ENCODE measurements at places on chromosomes 11 and 22. TPM values are rescaled to one million over a fixed set of nuclear protein-coding genes. Genes with fewer than 3 reads are reported as not detected.
A peak's percentile ranks its signal among the peaks of the same experiment; 100 is the strongest.

The KRTAP5-2 gene
- not detected for total RNA-seq

The SLC25A1 gene
- 163 TPM for total RNA-seq

The MS4A1 gene
- 1,078 TPM for total RNA-seq

The CDC42EP1 gene
- total RNA-seq = not detected

The DGCR6 gene
- total RNA-seq = 6.7 TPM

The GRIK4 gene
- not detected for total RNA-seq

The ELF5 gene
- total RNA-seq = not detected

The TRIM48 gene
- not detected for total RNA-seq

The GTSE1 gene
- total RNA-seq = 15.3 TPM

The FGF19 gene
- not detected for total RNA-seq

The SCGB1D2 gene
- not detected for total RNA-seq

The PTGDR2 gene
- total RNA-seq = not detected

The OR52N1 gene
- total RNA-seq = not detected

The CD3E gene
- total RNA-seq = 0.32 TPM

GRCh38 chr11:14942745-14943144 lies 29.4 kb downstream of the CALCA start:
- no peaks in the 10 kb centered on the region for H3K27me3 ChIP-seq
- no peaks in the 10 kb centered on the region for H3K36me3 ChIP-seq
- no peak overlapping the region for H3K4me3 ChIP-seq
- no peaks in the 10 kb centered on the region for H3K4me1 ChIP-seq
- no peak for DNase-seq

DNA sequence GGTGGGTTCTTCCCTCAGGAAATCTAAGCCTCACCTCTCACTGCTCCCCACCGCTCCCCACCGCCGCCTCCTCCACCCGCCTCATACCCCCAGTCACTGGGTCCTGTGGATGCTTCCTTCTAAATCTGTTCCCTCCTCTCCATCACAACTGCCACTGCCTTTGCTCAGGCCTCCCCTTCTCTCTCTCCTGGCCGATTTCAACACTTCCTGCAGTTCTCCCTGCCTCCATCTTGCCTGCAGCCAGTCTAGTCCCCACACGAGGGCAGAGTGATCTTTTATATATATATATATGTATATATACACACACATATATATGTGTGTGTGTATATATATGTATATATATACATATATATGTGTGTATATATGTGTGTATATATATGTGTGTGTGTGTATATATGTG lies 27.8 kb downstream of the CREB3L1 start:
- peaks cover 42% of the 10 kb centered on the region for H3K4me1 ChIP-seq
- H3K36me3 ChIP-seq = no peaks in the 10 kb centered on the region
- H3K4me3 ChIP-seq = no peak overlapping the region
- H3K27me3 ChIP-seq = no peaks in the 10 kb centered on the region

DNA sequence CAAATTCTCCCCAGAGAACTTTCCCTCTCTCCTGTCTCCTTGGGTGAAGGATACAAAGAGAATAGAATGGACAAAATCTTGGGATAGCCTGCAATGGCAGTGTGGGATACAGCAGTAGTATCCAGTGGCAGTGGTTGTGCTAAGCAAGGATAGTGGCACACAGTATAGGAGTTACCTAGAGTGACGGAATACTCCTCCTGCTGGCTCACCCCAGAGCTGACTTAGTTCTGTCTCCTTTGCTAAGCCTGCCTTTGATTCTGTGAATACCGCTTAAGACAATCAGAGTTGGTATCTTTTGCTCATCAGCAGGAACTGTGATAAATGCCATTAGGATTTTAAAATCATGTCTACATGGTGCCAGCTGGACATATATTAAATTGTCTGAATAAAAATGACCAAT lies 404.3 kb downstream of the JRKL start:
- H3K27me3 ChIP-seq = no peaks in the 10 kb centered on the region
- no peak overlapping the region for H3K4me3 ChIP-seq
- no peak overlapping the region for H3K27ac ChIP-seq
- H3K36me3 ChIP-seq = no peaks in the 10 kb centered on the region
- DNase-seq = no peak

DNA sequence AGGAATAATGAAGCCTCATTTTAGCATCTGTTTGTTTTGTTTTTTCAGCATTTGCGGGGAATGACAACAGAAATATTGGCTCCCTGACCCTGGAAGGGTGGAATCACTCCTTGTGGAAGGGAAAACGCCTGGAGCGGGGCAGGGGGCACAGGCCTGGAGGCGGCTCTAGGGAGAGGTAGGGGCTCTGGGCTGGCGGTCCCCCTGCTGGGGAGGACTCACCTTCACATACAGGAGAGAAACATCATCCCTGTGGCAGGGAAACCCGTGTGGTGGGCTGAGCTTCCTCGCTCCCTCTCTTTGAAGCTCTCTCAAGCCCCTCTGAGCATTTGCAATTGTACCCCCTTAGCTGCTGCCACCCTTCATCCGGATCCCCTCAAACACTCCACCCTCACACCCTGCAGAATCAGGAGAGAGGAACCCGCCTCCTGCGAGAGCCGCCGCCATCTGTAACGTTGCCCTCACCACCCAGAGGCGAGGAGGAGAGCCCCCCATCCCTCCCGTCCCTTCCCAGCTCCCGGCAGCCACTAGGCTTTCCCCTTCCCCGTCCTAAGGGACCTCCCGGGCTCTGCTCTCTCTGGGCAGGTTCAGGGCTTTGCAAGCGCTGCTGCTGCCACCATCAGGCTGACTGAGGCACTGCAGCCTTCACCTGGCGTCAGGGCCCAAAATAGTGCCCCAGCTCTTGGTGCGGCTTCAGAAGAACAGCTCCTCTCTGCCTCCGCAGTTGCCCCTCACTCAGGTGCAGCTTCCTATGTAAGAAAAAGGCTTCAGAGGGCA lies 10.4 kb downstream of the KIRREL3 start:
- H3K36me3 ChIP-seq = no peaks in the 10 kb centered on the region
- H3K4me1 ChIP-seq = no peaks in the 10 kb centered on the region
- peak; percentile 70 for DNase-seq
- H3K27ac ChIP-seq = no peak overlapping the region
- no peak overlapping the region for H3K4me3 ChIP-seq

DNA sequence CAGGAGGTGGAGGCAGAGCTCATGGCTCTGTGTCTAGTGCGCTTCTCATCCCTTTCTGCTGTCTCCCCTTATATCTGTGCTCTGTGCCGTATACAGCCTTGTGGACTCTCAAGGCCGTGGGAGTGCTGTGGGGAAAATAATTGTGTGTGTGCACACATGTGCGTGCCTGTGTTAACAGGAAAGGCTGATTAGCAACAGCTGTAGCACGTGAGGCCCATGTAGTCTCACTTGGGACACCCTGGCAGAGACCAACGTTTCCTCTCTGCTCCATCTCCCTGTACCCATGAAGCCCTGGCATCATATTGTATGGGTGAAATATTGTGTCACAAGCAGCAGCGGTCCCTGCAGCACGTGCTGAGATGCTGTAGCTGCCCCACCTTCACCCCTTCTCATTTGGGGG lies 109.3 kb downstream of the LRRC32 start:
- no peak overlapping the region for H3K27ac ChIP-seq
- H3K36me3 ChIP-seq = no peaks in the 10 kb centered on the region
- no peaks in the 10 kb centered on the region for H3K4me1 ChIP-seq
- DNase-seq = no peak
- no peak overlapping the region for H3K4me3 ChIP-seq

DNA sequence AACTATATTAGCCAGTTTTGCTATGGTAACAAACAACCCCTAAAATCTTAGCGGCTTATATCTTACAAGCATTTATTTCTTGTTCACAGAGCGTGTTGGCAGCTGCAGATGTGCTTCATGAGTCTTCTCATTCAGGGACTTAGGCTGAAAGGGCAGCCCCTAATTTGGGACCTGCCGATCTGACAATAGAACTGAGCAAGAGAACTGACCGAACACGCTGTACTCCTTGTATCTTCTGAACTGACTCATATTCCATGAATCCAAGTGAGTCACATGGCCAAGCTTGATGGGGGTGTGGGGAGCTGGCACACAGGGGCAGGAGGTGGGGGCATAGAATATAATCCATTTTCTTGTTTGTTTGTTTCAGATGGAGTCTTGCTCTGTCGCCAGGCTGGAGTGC lies 481.7 kb upstream of the CADM1 start:
- no peak overlapping the region for H3K27ac ChIP-seq
- DNase-seq = no peak
- H3K4me1 ChIP-seq = no peaks in the 10 kb centered on the region
- no peaks in the 10 kb centered on the region for H3K36me3 ChIP-seq
- H3K4me3 ChIP-seq = no peak overlapping the region

DNA sequence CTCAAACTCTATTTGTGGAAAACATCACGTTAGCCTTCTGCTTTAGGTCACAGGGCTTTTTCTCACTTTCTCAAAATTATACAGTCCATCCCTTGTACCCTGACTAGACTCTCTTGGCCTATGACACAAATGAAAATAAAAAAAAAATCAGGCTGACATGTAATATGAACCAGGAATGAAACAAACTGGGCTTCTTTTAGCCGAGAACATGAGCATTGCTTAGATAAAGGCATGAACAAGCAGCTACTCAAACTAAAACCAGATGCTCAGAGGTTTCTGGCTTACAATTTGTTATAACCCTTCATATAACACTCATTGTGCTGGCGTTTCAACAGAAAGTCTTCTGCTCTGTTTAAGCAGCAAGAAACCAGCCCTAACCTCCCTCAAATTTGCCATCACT lies 265.5 kb upstream of the NARS2 start:
- DNase-seq = no peak
- H3K4me3 ChIP-seq = no peak overlapping the region
- H3K36me3 ChIP-seq = no peaks in the 10 kb centered on the region
- no peak overlapping the region for H3K27ac ChIP-seq

DNA sequence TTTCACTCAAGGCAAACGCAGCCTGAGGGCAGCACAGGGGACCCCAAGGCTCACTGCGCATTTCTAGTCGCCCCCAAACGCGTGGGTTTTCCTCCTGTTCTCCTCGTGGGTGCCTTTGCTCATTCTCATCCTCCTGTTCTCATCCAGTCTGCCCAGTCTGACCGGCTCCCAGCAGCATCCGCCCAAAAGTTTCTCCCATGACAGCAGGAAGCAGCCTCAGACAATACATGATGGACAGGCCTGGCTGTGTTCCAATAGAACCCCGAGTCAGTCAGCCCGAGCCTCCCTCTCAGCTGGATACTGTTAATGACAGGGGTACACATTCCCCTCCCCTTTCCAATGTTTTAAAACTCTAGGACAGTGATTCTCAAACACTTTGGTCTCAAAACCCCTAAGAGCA lies 22.5 kb upstream of the KRTAP5-7 start:
- no peak overlapping the region for H3K27ac ChIP-seq
- no peaks in the 10 kb centered on the region for H3K27me3 ChIP-seq
- DNase-seq = no peak
- H3K4me1 ChIP-seq = no peaks in the 10 kb centered on the region

DNA sequence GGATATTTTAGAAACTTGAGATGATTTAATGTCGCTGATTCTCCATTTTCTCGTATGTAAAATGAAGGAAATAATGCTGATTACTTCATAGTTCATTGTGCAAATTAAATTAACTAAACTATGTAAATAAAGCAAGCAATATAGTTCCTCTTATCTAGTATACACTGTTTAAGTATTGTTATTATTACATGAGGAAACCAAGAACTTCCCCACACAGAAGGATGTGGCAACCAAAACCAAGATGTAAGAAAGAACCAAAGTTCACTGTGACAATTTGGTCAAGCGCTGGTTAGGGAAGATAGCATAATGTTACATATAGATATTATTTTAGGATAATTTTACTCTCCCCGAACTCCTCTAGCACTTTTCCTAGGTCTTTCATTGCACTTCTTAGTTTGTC lies 103.2 kb downstream of the XKR3 start:
- no peaks in the 10 kb centered on the region for H3K27me3 ChIP-seq
- no peak for DNase-seq
- H3K4me3 ChIP-seq = no peak overlapping the region
- no peak overlapping the region for H3K27ac ChIP-seq
- H3K4me1 ChIP-seq = peaks cover 3% of the 10 kb centered on the region

DNA sequence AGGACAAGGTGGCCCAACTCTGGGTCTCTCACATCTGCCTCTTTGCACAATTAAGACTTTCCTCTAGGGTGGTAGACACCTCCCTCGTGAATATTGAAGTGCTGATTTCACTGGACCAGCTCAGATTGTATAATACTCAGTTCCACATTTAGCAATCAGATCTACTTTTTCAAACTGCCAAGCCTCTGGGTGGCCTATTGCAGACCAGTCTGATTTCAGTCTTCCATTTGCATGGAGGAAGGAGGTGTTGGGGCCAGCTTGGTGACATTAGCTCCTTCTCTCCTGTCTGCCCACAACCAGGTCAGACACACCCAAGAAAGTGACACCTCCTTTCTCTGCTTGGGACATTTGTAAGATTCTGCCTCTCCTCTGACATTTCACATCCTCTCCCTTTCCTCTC lies 78.2 kb downstream of the PPFIBP2 start:
- no peak overlapping the region for H3K4me3 ChIP-seq
- peaks cover 6% of the 10 kb centered on the region for H3K4me1 ChIP-seq
- H3K27me3 ChIP-seq = no peaks in the 10 kb centered on the region
- no peak overlapping the region for H3K27ac ChIP-seq
- H3K36me3 ChIP-seq = no peaks in the 10 kb centered on the region

DNA sequence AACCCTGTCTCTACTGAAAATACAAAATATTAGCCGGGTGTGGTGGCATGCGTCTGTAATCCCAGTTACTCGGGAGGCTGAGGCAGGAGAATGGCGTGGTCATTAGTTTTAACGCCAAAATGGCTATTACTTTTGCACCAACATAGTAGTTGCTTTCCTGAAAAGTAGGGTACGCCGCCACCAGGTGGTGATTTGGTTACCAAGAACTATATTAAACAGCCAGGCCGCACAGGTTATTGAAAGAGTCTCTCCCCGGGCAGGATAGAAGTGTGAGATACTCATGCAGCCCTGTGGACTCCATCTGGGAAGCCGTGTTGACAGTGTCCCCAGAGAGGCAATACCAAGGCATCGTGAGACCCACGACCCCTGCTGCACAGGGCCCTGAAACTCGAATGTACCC lies 24.6 kb upstream of the LRRC32 start:
- no peaks in the 10 kb centered on the region for H3K4me1 ChIP-seq
- no peaks in the 10 kb centered on the region for H3K27me3 ChIP-seq
- no peak overlapping the region for H3K4me3 ChIP-seq
- H3K36me3 ChIP-seq = no peaks in the 10 kb centered on the region

GRCh38 chr11:126892756-126893155 lies 107.8 kb downstream of the KIRREL3 start:
- no peaks in the 10 kb centered on the region for H3K36me3 ChIP-seq
- H3K27me3 ChIP-seq = no peaks in the 10 kb centered on the region
- no peak for DNase-seq

- no peaks in the 10 kb centered on the region for H3K27me3 ChIP-seq
- H3K36me3 ChIP-seq = no peaks in the 10 kb centered on the region
- H3K27ac ChIP-seq = no peak overlapping the region
- H3K4me1 ChIP-seq = peaks cover 11% of the 10 kb centered on the region
- H3K4me3 ChIP-seq = no peak overlapping the region
- DNase-seq = no peak
Measured at GRCh38 chr11:66413167-66413566, 7.7 kb upstream of the NPAS4 start.

GRCh38 chr11:2178906-2179494 lies 7.4 kb upstream of the TH start:
- no peaks in the 10 kb centered on the region for H3K27me3 ChIP-seq
- no peak overlapping the region for H3K27ac ChIP-seq
- no peak for DNase-seq
